Iris pigment epithelial cell (primary cell): ENCODE measurements at places on chromosomes 7 and 10.

DNA sequence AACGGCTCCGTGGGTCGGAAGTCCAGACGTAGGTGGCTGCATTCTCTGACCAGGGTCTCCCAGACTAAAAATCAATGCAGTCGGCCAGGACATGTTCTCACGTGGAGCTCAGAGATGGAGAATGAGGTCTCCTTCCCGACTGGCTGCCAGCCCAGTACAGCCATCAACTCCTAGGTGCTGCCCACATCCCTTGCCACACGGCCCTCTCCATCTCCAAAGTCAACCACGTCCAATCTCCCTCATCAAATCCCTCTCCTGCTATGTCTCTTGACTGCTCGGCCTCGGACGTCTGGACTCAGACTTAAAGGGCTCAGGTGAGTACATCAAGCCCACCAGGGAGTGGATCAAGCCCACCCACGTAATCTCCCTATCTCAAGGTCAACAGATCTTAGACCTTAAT is 6.9 kb downstream of the MAD1L1 start:
- DNase-seq = no peak

GRCh38 chr7:99514050-99514449 is 9.6 kb downstream of the ZKSCAN5 start:
- peak; percentile 66 for DNase-seq

DNA sequence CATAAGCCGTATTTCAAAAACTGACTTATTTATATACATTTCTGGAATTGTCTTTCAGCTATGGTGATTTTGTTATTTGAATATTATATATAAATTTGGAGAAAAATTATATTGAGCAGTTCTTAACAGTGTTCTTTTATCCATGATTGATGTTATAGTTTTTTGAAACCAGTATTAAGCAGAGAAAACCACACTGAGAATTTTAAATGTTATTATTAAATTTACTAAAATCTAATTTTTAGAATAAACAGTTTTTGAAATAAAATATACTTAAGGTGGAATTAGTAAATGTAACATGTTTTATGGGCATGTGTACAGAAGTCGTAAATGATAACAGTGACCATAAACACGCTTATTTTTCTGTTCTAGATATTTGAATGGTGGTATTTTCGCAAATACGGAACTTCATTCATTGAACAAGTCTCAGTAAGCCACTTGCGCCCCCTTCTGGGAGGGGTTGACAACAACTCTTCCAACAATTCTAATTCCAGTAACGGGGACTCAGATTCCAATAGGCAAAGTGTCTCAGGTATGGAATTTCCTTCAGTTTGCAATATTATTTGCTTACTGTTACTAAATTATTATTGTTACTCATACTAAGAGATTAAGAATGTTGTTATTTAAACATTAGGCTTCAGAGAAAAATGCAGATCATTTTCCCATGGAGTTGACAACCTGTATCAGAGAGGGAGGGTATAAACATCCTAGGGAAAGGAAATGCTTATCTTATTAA is 166.1 kb downstream of the ST7 start:
- peak; percentile 73 for DNase-seq

DNA sequence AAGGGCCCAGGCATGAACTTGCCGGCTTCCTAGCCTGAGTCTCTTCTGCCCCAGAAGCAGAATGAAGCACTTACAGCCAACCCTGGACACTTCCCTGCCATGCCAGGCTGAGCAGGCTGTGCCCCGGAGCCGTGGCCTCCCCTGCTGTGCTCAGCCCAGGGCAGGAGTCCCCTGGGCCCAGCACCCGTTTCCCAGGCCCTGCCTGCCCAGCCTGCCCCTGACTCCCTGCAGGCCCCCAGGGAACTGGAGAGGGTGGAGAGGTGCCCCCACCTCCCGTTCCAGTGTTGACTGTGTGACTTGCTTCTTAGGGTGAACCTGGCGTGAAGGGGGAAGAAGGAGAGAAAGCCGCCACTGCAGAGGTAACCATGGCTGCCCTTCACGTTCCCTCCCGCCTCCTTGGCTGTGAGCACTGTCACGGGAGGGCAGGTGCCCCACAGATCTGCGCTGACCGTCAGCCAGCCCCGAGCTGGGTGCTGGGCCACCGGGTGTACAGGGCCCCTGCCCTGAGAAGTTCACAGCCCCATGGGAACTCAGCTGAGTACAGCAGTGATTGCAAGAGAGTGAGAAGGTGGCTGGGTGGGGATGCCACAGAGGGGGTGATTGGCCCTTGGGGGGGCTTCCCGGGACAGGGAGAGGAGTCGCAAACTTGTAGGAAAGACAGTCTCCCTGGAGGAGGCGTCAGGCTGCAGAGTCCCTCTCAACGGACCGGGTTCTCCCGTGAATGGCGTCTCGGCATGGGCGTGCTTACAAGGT is 75.9 kb downstream of the MYL10 start:
- no peak for DNase-seq

DNA sequence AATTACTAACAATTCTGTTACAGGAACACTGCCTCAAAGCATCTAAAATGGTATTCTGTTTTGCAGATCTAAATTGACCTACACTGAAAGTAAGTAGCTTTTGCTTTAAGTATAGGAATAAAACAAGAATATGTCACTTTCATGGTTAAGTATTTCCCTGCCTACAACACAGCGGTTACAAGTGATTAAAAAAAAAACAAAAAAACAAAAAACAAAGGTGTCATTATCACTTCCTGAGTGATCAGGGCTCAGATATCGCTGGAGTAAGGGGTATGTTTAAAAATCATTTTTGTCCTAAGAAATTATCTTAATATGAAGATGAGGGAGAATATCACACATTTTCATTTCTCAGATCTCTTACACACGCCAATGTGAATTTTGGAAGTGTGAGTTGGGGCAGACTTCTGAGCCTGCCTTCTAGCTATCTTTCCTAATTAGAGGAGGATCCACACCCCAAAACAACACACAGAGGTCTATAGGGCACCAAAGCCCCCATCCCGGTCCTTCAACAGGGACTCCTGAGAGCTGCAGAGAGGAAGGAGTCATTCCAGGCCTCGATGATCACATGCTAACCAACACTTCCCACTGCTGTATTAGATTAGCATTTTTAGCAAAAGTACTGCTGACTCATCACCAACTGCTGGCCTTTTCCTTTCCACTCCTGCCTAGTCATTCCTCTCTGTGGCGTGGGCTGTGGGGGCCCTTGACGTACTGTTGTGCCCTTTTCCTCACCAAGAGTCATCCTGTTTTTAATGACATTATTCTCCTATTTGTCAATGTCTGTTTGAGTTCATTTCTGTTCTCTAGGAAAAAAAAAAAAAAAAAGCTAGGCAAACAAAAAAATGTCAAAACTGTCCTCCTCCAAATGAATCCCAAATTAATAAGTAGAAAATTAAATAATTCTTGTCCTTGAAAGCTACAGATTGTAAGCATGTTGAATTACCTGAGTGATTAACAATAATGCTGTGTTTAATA is 31.2 kb downstream of the PRTFDC1 start:
- DNase-seq = peak; percentile 95

DNA sequence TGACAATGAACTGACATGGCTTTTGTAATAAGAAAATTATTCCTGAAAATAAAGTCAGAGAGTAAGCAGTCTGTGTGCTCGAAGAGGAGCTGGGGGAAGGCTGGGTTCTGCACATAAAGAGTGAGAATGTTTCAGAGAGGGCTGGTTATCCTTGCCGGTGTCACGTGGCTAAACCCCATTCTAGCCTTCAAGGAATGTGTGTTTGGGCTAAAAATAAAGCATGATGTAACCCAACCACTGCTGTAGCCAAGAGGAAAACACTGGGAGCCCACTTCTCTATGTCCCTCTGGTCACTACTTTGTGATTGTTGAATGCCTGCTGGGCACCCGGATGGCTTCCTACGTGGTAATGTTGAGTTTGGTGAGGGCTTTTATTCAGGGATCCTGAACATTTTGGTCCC is 23.5 kb downstream of the WDFY4 start:
- peak; percentile 8 for DNase-seq

DNA sequence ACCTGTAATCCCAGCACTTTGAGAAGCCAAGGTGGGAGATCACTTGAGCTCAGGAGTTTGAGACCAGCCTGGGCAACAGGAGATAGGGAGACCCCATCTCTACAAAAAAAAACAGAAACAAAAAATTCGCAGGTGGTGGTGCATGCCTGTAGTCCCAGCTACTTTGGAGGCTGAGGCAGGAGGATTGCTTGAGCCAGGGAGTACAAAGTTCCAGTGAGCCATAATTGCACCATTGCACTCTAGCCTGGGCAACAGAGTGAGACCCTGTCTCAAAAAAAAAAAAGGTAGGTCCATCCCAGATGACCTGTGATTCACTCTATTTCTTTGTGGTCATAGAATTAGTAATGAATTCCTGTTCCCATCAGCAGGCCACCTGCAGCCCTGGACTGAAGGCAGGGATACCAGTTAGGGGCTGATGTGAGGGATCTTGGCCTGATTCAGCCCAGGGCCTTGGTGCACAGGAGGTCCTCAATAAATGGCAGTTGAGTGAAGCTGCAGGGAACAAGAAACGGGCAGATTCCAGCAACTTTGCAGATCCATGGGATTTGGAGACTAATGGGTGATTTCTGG is at the start of gene MYH16:
MYH16 (plus strand) TSS at position 364 of the 570 bp plus-strand sequence.
- DNase-seq = peak; percentile 16

GRCh38 chr10:22010973-22011408 is 7.5 kb upstream of the DNAJC1 start:
- DNase-seq = no peak

- no peak for DNase-seq
Measured at GRCh38 chr7:27860800-27861199, 120.8 kb downstream of the TAX1BP1 start.

DNA sequence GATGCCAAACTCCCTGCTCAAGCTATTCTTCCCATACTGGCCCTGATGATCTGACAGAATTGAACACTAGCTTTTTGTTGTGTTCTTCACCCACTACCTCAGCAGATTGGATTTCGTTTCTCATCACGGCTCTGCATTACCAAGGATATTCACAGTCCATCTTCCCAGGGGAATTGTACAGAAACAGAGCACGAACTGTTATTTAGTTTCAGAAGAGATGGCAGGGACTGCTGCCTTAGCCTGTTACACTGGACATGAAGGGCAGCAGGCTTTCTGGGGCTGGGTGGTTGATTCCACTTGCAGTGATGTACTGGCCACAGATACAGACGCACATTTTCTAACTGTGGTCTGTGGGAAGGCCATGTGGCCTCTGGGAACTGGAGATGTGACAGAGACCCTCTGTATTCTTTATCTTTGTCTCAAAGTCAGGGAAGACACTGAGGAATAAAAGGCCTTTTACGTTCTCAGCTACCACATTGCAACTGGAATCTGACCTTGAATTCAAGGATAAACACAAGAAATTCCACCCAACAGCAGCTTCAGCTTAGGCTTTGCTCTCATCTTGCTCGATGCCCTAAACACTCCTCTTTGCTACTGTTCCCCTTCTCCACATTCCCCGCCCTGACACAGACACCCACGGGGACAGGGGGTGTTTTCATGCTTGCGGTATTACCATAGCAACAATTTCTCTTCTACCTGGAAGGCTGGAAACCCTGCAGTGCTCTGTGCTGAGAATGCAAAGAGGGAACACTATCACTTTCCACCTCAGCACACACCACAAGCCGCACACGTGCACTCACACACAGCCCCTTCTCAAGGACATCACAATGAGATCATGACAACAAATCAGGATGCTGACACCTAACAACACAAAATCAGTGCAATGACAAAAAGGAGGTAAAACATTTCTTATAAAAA is 81.7 kb downstream of the RNF216 start:
- DNase-seq = peak; percentile 45

GRCh38 chr7:27129729-27130539 is 623 bp downstream of the HOXA4 start:
- no peak for DNase-seq

- DNase-seq = no peak
Measured at GRCh38 chr10:43853369-43853768, 204.7 kb upstream of the ZNF32 start.

GRCh38 chr7:1537535-1538412 is 7.3 kb downstream of the MAFK start:
- DNase-seq = peak; percentile 98

- DNase-seq = no peak
Measured at GRCh38 chr7:28592861-28593260, 180.5 kb downstream of the CREB5 start.

DNA sequence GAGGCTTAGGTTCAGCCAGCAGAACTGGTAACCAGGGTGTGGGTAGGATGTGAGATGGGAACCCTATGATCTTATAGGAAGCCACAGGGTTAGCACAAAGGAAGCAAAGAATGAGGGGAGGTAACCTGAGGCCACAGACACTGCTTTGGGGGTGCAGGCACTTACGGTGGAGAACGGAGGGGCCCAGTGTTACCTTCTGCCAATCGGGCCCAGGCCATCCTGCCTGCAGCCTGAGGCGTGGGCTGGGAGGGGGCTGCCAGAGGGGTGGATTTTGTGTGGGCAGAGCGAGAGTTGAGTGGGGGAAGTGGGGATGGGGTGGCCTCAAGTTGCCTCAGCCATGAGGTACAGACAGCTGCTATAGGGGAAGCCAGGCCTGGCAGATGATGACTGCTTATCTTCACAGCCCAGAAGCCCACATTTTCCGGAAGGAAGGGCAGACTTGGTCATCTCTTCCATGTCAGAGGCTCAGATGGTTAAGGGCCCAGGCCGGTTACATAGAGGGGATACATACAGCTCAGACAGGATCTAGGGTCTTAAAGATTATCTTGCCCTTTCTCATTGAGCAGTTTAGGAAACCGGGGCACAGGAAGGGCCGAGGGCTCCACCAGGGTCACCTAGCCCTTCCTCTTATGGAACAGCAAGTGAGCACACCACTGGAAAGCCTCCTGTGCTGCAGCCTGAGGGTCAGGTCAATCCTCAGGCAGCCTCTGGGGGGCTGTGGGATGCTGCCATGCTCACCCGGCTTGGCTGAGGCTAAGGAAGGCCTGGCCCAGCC is 24.4 kb upstream of the VSIR start:
- no peak for DNase-seq

- DNase-seq = no peak
Measured at GRCh38 chr7:140669352-140669751, 3.4 kb upstream of the ADCK2 start.

GRCh38 chr7:157976406-157976805 is 611.2 kb downstream of the PTPRN2 start:
- no peak for DNase-seq

GRCh38 chr7:10875080-10875479 is 98.6 kb upstream of the PHF14 start:
- no peak for DNase-seq

DNA sequence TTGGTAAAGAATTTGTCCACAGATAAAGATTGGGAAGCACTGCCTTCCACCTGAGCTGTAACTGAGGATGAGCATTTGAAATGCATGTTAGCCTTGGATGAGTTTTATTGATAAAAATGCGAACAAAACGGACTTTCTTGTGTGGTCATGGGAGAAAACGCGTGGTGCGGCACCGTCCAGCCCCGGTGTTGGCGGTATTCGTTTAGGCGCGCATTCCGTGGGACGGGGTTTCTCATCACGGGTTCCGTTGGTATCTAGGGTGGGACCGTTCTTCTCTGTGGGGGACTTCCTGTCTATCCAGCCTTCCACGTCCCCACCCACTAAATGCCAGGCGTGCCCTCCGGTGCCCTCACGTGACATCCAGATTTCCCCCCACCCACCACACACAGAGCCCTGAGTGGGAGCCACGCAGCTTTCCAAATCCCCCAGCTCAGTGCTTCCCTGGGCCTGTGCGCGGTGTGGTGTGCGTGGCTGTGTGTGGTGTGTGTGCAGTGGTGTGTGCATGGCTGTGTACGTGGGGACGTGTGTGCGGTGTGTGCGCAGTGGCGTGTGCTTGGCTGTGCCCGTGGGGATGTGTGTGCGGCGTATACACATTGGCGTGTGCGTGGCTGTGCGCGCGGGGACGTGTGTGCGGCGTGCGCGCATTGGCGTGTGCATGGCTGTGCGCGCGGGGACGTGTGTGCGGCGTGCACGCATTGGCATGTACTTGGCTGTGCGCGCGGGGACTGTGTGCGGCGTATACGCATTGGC is 18.1 kb downstream of the IQCE start:
- DNase-seq = no peak
